ENCODE measurements at places on chromosomes 6 and 20.

DNA sequence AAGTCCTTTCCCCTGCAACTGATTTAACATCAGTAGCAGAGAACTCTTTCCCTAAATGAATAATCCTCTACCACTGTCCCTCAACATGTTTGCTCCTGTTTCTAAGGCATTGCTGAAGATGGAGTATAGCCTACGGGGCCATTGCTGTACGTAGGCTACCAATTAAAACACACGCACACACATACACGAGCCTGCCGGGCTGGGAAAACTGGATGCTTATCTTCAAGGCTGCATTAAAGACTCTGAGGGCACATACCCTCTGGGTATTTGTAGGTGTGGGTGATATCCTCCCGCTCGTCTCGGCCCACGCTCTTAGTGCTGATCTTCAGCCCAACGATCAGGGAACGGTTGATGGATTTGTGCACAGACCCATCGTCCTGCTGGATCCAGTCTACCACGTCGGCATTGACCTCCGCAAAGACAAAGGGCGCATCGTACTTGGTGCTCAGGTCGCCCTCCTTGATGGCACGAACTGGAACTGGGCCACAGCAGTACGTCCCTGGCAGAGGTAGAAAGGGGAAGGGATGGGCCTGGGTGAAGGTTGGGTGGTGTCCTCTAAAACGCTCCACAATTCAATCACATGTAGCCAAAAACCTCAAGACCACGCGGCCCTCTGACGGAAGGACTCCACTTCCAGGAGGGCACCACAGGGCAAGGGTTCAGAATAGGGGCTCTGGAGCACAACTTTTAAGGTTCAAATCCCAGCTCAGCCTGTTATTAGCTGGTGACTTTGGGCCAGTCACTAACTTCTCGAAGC, 25.7 kb downstream of the TGM2 start:
- no peak for DNase-seq

DNA sequence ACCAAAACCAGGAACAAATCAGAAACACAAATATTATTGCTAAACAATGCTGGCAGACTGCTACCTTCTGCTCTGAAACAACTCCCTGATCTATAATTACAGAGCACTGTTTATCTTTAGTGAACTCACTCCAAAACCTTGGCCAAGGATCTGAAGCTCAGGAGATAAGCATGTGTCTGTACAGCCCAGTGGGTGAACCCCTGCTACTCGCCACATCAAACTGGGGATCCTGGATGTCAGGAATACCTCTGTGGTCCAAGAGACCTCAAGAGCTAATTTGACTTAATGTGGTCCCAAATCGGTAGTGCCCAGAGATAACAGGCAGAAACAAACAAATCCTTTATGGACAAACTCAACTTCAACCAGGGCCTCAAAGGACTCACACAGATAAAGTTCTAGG, 381.8 kb downstream of the KIF16B start:
- DNase-seq: no peak

GRCh38 chr6:147003186-147003585, 201.0 kb upstream of the STXBP5 start:
- DNase-seq: no peak

- DNase-seq: no peak
Measured at GRCh38 chr6:85240787-85241385, 209.0 kb upstream of the NT5E start.

DNA sequence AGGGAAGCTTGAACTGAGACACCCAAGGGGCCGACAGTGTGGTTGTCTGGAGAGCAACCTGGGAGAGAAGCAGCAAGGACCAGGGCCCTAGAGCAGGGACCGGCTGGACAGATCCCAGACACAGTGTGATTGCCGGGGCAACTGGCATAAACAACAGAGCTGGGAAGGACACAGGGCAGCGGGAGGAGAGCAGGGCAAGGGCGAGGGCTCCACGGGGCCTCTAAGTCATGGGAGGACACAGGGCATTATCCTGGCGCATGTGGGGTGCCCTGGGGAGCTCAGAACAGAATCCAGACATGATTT, 31.1 kb upstream of the CCR6 start:
- no peak for DNase-seq

DNA sequence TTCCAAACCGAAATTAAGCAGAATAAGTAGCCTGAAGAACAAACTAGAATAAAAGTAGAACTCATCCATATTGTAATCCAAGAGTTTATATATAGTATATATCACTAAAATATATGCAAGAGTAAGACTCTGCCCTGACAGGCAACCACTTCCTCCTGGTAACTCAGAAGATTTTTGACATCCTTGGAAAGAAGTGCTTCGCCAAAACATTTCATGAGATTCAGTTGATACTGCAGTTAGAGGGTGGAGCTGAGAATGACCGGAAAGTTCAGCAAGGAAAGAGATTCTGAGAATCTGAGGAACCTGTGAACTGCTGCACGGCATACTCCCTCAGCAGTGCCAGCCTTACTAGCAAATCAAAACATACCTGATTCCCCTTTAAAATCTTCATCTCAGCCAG, 79.6 kb downstream of the CDK19 start:
- no peak for DNase-seq
